ENCODE measurements at places on chromosomes 3 and 15. TPM values are rescaled to one million over a fixed set of nuclear protein-coding genes. Genes with fewer than 3 reads are reported as not detected.

The TUSC7 gene
- total RNA-seq: not detected

The SLC12A1 gene
- not detected for total RNA-seq

The TNIK gene
- total RNA-seq: 9.7 TPM

The SLCO3A1 gene
- 41.8 TPM for total RNA-seq

GRCh38 chr15:68634122-68634482, 55.3 kb downstream of the CORO2B start:
- DNase-seq: no peak

GRCh38 chr3:25427563-25427941, 511 bp upstream of the RARB start:
- no peak for DNase-seq

DNA sequence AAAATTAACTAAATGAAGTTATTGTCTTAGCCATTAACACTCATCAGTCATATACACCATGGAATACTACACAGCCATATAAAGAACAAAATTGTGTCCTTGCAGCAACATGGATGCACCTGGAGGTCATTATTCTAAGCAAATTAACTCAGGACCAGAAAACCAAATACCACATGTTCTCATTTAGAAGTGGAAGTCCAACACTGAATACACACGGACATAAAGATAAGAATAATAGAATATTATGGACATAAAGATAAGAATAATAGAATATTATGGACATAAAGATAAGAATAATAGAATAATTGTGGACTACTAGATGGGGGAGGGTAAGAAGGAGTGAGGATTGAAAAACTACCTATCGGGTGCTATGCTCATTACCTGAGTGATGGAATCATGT, 122.3 kb downstream of the CHL1 start:
- DNase-seq: no peak

GRCh38 chr3:75048650-75049049, 434.2 kb upstream of the CNTN3 start:
- DNase-seq: peak; percentile 76

DNA sequence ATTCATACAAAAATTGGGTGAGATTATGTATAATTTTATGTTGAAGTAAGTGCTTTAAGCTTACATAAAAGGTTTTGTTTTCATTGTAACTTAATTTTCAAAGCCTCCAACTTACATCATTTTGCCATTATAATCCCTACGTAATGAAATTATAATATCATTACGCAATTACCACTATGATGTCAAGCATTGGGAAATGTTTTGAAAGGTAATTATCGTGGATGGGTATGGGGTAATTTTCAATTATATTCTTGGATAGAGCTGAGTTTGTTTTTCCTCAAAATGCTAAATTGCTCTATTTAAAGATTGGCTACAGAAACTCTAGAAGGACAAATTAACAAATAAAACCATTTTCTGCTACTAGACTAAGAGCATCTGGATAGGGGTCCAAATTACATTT, 80.2 kb upstream of the FAM3D start:
- DNase-seq: no peak

Data from mammary epithelial cell (primary cell).